ENCODE measurements at places on chromosomes 7 and 10.

GRCh38 chr7:135558337-135558767 lies 635 bp downstream of the NUP205 start:
- DNase-seq, result peak; percentile 50

DNA sequence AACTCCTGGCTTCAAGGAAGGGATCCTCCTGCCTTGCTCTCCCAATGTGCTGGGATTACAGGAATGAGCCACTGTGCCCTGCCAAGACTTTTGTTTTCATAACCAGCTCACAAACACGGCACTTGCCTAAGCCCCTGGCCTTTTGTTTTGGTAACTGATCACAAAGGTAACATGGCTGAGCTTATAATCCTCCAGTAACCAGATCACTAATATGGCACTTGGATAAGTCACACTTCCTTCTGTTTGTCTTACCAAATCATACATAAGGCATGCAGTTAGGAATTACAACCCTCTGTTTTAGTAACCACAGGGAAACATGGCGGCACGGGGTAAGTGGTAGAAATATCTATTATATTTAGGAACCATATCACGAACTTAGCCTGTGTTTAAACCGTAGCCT lies 577.1 kb downstream of the CALN1 start:
- DNase-seq, result no peak

DNA sequence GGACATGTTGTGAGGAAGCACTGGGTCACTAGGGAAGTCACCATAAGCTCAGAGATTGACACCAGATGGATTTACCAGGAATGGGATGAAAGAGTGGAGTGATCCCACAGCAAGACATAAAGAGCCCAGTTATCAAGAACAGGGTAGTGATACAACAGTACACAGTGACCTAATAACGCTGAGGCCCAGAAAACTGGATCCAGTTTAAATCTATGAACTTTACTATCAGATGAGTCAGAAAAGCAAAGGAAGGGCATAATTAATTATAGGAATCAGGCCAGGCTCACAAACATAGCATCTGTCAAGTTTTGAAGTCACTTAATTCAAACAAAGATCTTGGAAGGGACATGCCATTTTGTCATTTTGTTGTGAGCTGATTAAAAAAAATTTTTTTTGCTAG lies 73.5 kb downstream of the LRRN3 start:
- no peak for DNase-seq

DNA sequence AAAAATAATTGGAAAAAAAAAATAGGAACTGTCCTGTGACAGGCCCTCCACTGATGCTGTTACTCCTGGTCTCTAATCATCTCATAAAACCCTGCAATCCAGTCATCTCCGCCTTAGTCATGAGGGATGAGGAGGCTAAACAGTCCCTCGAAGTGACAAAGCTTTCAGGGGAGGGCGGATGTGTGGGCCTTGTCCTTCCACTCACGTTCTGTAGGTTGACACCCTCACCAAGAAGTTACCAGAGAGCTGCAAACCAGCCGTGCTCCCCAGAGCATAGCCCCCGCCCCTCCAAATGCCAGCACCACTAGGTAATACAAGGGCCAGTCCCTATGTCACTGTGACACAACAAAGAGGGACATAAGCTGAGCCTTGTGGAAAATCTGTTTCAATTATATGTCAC lies 11.9 kb downstream of the COBL start:
- DNase-seq, result no peak

DNA sequence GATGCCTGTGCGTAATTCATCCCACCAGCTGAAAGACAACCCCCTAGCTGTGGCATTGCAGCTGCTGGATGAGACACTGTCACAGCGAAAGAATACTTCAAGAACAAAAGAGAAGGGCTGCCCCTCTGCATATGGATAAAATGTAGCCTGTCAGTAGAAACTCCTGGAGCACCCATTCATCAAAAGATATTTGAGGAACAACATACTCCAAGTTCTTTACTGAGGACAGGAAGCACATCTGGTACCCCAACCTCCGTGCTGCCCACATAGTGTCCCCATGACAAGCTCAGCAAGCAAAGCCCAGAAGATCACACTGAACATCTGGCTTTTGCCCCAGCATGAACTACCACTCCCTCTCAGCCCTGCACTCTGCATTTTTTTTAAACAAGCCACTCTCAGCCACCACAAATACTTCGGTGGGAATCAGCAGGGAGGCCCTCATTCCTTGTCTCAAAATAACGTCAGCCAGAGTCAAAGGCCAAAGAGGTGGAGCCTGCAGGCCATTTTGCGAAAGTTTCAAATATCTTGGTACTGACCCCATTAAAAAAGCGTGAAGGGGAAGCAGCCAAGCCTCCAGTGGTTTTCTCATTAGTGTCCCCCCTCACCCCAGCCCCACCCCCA lies 1.7 kb downstream of the CREB3L2 start:
- DNase-seq, result no peak

GRCh38 chr10:7565871-7566270 lies 100.9 kb downstream of the ITIH5 start:
- DNase-seq, result no peak

- DNase-seq, result no peak
These were observed 88.6 kb downstream of the PTPRN2 start for GRCh38 chr7:158499082-158499455.

- DNase-seq, result no peak
These were observed 449.4 kb downstream of the TNS3 start for GRCh38 chr7:47132471-47132870.

GRCh38 chr10:48648172-48648942 lies 36.3 kb upstream of the WDFY4 start:
- no peak for DNase-seq

GRCh38 chr7:65387891-65388290 lies 14.2 kb downstream of the ZNF92 start:
- DNase-seq, result no peak

DNA sequence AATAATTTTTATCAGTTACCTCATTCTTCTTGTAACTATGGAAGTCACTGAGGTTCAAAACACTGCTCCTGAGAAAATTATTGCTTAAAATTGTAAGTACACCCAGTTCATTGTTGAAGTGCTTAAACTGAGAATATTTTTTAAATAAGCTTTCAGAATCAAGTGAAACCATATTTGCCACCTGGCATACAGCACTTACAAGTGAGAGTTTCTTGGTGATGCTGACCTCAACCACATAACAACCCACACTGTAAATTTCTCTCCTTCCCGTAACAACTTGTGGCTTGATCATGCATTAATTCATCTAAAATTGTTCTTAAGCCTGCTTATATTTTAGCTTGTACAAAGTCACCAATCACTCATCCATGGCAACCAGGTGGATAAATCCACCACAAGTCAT lies 34.0 kb downstream of the IMMP2L start:
- no peak for DNase-seq

GRCh38 chr10:47374611-47375536 lies 9.2 kb downstream of the ZNF488 start:
- DNase-seq, result no peak

GRCh38 chr10:124711145-124711544 lies 33.0 kb downstream of the FAM53B start:
- no peak for DNase-seq

DNA sequence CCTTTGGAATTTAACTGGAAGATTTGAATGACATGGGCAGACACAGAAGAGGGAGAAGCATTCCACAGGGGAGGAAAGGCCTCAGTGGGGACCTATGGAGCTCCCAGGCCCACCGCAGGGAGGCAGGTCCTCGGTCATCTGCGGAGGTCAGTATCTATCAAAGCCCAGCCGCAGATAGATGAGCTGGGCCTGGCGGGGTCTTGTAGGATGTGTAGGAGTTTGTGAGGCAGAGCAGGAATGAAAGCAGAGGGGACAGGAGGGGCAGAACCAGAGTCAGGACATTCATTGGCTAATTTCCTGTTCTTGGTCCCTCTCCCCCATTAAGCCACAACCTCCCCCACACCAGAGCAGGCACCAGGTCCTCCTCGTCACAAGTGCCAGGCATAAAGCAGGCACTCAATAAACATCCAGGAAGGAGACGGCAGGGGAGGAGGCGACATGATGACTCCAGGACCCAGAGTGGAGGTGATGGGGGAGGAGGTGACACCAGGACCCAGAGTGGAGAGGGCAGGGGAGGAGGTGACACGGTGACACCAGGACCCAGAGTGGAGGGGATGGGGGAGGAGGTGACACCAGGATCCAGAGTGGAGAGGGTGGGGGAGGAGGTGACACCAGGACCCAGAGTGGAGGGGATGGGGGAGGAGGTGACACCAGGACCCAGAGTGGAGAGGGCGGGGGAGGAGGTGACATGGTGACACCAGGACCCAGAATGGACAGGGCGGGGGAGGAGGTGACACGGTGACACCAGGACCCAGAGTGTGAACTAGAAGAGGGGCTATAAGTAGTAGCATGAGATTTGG lies 83.7 kb upstream of the PDGFA start:
- DNase-seq, result no peak

- DNase-seq, result no peak
These were observed 527.6 kb downstream of the PHTF2 start for GRCh38 chr7:78326189-78326588.

GRCh38 chr7:127532151-127532550 lies 53.2 kb downstream of the GCC1 start:
- no peak for DNase-seq

DNA sequence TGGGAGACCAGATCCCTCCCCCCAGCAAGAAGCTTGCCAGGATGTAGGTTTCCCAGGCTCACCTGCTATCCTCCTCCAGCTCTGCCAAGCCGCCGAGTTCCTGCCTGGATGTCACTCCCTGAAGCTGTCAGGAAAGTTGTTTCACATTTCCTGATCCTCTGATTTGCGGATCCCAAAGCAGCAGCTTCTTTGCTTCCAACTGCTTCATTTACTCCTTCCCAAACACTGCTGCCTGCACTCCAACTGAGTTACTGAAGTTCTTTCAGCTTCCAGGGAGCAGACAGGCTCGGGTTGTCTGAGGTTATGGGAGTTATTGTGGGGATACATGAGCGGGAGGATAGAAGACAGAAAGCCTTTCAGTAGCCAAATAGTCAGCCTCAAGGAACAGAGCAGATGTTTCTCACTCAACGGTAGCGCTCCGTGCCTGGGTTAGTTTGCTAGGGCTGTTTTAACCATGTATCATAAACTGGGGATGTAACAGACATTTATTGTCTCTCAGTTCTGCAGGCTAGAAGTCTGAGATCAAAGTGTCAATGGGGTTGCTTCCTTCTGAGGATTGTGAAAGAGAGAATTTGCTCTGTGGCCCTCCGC lies 516.0 kb downstream of the REEP3 start:
- DNase-seq, result no peak

DNA sequence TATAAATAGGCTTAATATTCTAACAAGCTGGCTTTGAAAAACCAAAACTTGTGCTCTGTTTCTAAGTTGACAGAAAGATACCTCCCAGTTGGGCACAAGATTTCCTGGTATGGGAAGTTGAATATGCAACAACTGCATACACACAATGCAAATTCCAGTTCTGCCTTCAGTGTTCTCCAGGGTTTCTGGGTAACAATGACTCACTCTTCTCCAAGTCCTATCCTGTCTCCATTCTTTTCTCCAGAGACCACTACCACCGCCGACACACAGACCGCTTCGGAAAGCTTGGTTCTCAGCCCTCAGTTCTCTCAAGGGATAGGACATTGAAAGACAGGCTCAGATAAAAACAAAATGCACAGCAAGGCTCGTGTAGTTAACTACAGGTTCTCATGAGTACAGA lies 12.2 kb downstream of the PDE1C start:
- no peak for DNase-seq

DNA sequence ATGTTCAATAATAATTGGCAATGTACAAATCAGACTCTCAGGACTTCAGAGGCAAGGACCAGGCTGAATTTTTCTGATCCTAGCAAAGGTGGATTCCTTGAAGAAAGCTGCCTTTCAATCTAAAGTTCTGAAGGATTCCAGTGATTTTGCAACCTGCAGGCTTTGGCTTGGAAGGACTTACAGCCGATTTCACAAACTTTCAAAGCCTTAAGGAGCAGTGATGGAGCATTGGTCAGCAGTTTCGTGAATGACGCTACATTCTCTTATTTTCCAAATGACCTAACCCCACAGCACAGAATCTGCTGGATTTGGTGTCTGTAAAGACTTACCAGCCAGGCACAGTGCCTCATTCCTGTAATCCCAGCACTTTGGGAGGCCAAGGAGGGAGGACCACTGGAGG lies 167.5 kb downstream of the ARHGAP12 start:
- no peak for DNase-seq

- DNase-seq, result no peak
These were observed 106.1 kb downstream of the CLEC2L start for GRCh38 chr7:139629392-139630082.

- DNase-seq, result no peak
These were observed 93.4 kb upstream of the AUTS2 start for GRCh38 chr7:69504733-69505420.

- no peak for DNase-seq
These were observed 141.6 kb downstream of the ADARB2 start for GRCh38 chr10:1595726-1596125.

DNA sequence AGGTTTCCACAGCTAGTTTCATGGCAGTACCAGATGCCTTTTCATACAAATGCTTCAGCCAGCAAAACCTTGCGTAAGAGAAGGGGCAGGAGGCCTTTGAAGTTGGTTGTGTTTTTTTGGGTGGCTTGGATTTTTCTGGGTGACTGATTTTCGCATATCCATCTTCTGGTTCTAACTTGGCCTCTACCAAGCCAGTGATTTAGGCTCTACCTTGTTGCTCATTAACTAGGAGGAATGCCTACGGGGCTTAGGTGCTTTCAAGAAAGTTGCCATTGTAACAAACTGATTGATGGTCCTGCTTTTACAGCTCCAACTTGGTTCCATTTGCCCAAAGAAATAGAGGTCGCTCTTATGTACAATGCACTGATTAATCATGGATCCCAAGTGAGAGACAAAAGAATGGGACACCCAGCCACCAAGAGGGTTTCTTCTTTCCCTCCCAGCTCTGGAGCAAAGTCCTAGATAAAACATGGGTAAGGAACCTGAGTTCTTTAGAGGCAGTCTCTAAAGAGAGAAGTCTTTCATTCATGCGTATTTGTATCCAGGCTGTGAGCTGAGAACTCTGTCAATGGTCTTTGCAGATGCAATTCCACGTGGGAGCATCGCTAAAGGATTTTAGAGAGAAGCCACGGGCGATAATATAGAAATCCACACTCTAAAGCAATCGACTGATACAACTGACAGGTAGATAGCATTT lies 92.1 kb upstream of the FGFR2 start:
- no peak for DNase-seq

DNA sequence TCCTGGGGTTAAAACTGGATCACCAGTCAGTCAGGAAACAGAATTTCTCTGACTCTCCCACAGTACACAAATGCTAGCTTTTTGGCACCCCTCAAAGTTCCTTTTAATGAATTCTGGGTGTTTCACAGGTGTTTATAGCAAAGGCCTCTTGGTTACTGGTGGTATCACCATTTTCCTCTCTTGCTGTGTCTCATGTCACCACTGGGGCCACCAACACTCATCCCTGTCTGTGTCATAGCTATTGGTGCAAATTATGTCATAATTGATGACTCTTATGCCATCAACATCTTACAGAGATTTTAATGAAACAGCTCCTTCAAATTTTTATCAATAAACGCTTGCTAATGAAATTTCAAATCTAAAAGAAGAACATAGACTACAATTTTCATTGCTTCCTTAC lies 27.7 kb upstream of the OSBPL3 start:
- DNase-seq, result no peak

DNA sequence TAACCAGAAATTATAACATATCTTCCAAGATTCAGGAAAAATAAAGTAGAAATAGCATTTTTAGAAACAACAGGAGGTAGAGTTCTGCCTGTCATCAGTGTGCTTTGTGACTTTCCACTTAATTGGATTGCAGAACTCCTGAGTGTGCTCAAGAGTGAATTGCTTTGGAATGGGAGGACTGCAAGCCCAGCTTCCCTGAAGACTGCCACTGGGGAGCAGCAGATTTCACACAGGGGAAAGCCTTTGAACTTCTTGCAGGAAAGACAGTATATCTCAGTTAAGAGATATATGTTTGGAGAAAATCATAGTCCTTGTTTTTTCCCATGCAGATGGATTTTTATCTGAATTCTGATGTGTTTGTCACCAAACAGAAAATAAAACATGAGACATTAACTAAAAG lies 124.5 kb downstream of the TMEM168 start:
- no peak for DNase-seq

Data from NCI-H510A treated with DMSO at 0.1 percent for 48 hours (cell line).